Endothelial cell of umbilical vein (primary cell): ENCODE measurements at places on chromosomes 11 and 22. TPM values are rescaled to one million over a fixed set of nuclear protein-coding genes. Genes with fewer than 3 reads are reported as not detected.

MS4A6E gene
- polyA plus RNA-seq: not detected in 2 replicates

ST14 gene
- polyA plus RNA-seq: 0.08 TPM in 2 replicates

TECTA gene
- 0.69 and 0.97 TPM in 2 replicates for polyA plus RNA-seq

RIMBP3C gene
- polyA plus RNA-seq: 0.02 and 0.04 TPM in 2 replicates

CD3E gene
- polyA plus RNA-seq: not detected in 2 replicates

XKR3 gene
- not detected in 2 replicates for polyA plus RNA-seq

OR52A1 gene
- not detected in 2 replicates for polyA plus RNA-seq

TCN1 gene
- polyA plus RNA-seq: not detected in 2 replicates

- DNase-seq: no peak
Observed at GRCh38 chr11:82601711-82602110, 132.0 kb downstream of the FAM181B start.

- no peak for DNase-seq
Observed at GRCh38 chr11:2826679-2827056, 58.9 kb downstream of the CDKN1C start.

DNA sequence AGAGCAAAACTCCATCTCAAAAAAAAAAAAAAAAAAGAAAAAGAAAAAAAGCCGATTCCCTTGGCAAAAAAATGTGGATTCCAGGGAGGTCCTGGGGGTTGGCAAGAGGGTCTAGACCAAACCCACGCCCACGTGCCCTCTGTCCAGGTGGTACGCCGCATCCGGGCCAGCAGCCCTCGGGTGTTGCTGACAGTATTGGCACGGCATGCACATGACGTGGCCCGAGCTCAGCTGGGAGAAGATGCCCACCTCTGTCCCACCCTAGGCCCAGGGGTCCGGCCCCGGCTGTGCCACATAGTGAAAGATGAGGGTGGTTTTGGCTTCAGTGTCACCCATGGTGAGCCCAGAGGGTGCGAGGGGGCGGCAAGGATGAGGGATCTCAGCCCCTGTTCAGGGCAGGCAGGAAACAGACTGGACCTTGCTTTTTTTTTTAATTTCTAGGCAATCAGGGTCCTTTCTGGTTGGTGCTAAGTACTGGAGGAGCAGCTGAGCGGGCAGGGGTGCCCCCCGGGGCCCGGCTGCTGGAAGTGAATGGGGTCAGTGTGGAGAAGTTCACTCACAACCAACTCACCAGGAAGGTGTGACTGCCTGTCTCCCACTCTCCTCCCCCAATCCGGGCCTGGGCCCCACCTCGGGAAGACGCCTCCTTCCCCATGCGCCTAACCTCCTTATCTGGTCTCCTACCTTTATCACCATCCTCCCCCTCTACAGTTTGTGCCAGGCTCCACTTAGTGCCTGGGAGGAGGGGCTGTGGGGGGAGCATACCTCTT is 2.0 kb downstream of the NHERF4 start:
- DNase-seq: no peak

DNA sequence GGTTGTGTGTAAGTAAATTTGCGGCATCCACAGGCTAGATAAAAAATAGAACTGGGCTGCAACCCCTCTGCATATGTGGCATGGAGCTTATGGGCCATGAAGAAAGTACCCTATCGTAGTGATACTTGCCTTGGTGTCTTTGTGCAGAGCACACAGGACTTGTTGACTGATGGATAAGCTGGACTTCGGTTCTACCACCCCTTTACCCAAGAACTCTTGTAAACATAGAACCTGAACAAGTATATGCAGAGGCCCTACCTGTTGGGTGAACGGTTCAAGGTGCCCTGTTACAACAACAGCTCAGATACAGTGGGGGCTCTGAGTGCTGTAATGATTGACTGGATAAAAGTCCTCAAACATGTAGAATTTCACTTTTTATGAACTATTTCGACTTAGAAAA is 3.0 kb upstream of the LGR4 start:
- DNase-seq: no peak

DNA sequence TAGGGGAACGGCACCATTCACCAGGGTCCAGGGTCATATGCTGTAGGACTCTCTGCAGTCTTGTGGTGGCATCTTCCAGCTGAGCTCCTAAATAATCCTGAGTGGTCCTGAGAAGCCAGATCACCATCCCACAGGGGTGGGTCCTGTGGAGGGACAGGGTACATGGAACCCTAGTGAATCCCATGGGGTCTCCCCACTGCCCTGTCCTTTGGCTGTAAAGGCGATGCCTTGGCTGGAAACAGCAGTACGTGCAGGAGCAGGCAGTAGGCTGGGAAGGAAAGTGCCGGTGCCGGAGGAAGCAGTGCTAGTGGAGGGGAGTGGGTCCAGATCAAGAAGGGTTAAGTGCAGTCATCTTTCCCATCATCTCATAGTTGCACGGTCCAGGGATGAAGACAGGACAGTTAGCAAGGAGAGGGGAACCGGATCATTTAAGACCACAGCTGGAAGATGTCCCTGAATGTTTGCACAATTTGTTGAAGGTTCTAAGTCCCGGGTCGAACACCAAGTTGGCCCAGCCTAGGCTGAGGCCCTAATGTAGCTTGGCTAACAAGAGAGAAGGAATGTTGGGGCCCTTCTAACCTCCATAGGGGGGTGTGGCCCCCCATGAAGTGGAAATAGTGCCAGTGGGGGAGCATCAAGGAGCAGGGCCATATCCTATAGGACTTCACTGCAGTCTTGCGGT is 18.1 kb downstream of the TSPAN32 start:
- DNase-seq: no peak

DNA sequence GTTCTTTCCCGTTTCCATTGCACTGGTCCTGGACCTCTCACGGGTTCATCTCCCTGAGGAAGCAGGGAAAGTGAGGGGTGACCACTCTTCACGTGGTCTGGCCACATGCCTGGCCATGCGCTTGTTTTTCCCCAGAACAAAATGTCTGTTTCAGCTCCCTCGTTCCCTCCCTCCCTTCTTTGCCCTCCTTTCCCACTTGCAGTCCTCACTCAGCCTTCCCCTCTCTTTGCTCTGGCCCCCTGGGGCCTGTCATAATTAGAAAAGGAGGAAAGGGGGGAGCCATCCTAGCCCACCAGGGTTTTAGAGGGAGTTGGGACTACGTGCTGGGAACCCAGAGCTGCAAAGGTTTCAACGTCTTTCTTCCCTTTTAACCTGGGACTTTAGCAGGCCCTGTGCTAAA is 52.8 kb upstream of the CADM1 start:
- DNase-seq: no peak

GRCh38 chr22:28951969-28952521 is 68.7 kb downstream of the ZNRF3 start:
- DNase-seq: no peak

- DNase-seq: no peak
Observed at GRCh38 chr11:115193914-115194801, 310.1 kb downstream of the CADM1 start.

GRCh38 chr22:35357883-35358621 is 22.8 kb upstream of the HMOX1 start:
- no peak for DNase-seq

GRCh38 chr22:46106279-46107022 is 43.9 kb upstream of the PPARA start:
- DNase-seq: no peak

- DNase-seq: no peak
Observed at GRCh38 chr11:117826190-117826570, 1.6 kb upstream of the FXYD2 start.

DNA sequence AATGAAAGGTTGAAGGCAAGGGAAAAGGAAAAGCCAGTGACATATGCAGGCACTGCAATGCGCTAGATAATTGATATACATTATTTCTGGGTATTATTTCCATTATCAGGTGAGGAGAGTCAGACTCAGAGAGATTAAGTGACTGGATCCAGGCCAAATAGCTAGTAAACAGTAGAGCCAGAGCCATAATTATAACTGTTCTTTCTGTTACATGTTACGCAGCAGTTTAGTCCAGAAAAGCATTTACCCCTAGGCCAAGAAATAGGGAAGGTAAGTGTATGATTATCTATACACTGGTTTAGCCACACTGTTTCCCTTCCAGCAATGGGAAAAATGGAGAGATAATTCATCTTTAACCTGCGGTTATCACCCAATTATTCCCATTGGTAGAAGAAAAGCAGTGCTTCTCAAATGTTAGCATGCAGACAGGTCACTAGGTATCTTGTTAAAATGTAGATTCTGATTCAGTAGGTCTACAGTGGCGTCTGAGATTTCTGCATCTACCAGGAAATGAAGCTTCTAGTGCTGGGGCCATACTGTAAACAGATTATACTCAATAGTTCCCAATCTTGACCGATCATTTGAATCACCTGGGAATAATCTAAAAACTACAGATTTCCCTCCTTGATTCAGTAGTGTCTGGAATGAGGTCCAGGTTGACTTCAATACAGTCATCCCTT is 69.4 kb downstream of the RBFOX2 start:
- no peak for DNase-seq

- peak; percentile 53 for DNase-seq
Observed at GRCh38 chr11:73384872-73385689, 8.9 kb downstream of the RELT start.

DNA sequence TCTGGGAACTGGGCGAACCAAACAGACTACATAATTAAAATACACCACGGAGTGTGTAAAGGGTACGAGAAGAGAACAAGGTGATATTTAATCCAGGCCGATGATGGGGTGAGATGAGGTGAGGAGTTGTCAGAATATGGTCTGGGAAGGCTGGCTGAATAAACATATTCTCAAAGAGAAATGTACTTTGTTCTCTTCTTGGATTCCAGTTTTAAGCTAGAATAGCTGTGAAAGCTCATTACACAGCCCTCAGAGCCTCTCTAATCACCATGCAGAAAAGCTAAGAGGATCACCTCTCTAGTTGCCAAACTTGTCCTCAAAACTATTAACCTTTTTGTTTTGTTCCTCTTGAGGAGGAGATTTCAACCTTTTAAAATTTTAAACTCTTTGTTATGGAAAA is 89.8 kb downstream of the ATG16L2 start:
- no peak for DNase-seq

- DNase-seq: no peak
Observed at GRCh38 chr22:20537983-20538382, 30.6 kb downstream of the MED15 start.

GRCh38 chr11:126483621-126484195 is 128.2 kb downstream of the ST3GAL4 start:
- DNase-seq: no peak

GRCh38 chr22:23100124-23100801 is 29.9 kb downstream of the GNAZ start:
- no peak for DNase-seq

DNA sequence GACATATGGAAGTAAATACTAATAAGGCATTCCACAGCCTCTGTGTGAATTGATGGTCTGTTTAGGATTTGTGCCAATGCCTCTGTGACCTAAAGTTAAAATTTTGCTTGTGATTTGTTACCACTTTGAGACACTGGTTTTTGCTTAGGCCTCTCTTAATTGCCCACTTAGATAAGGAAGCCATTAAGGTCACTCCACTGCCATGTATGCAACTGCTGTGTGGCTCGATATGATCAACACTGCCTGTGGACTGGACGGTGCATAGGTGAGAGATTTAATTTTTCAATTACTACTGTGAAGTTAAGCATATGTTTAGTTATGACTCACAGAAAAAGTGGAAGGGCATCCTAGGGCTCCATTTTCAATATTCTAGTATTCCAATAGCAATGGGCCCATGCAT is 36.9 kb downstream of the CSRP3 start:
- no peak for DNase-seq

DNA sequence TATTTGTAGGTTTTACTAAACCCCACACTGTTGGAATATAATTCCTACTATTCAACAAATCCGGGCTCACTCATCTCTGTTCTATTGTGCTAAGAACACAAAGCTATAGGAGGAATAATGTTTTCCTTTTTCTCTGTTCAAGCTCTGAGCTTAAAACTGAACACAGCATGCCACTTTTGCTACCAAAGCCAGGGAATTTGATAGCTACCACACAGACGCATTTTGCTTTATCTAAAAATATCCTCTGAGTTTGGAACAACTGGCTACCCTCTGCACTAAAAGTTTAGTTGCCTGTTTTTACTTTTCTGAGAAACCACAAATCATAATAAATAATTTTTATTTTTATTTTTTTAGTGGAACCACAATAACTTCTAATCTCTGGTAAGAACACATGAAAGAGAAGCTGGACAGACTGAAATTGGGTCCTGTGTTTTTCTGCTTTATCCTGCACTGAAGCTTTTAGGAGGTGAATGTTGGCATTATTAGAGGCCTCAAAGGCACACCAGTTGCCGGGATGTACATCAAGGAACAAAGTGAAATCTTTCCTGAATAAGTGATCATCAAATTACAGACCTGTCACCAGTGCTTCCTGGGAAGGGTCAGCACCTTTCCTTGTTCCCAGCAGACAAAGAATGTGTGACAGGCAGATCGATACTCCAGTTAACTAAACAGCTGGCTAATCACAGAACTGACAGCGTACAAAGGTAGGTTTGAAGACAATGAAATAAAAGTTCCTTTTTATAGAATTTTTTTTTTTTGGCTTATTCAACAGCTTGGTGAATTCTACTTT is 523.2 kb upstream of the TENM4 start:
- no peak for DNase-seq
